A549 treated with ZK216348 at 1 μM for 4 hours (cell line): ENCODE measurements at places on chromosomes 12 and 14. TPM values are rescaled to one million over a fixed set of nuclear protein-coding genes. Genes with fewer than 3 reads are reported as not detected.

The TAS2R46 gene
- total RNA-seq = not detected in 5 replicates

The RGS6 gene
- 0.05 TPM in 1 of 5 replicates, not detected in the others for total RNA-seq

The LIN7A gene
- total RNA-seq = 0.17 to 0.61 TPM (median 0.31 TPM) in 5 replicates

The NTF3 gene
- not detected in 5 replicates for total RNA-seq

The TCL1B gene
- not detected in 5 replicates for total RNA-seq

The JPH4 gene
- total RNA-seq = 0.04 to 0.08 TPM (median 0.07 TPM) in 3 of 5 replicates, not detected in the others

The NPFF gene
- not detected in 5 replicates for total RNA-seq

The TMEM233 gene
- total RNA-seq = not detected in 5 replicates

The KRT6C gene
- total RNA-seq = not detected in 5 replicates
